ENCODE measurements at places on chromosomes 16 and 17.

GRCh38 chr17:81453712-81454111, 58.5 kb downstream of the BAHCC1 start:
- DNase-seq = peak; percentile 46

DNA sequence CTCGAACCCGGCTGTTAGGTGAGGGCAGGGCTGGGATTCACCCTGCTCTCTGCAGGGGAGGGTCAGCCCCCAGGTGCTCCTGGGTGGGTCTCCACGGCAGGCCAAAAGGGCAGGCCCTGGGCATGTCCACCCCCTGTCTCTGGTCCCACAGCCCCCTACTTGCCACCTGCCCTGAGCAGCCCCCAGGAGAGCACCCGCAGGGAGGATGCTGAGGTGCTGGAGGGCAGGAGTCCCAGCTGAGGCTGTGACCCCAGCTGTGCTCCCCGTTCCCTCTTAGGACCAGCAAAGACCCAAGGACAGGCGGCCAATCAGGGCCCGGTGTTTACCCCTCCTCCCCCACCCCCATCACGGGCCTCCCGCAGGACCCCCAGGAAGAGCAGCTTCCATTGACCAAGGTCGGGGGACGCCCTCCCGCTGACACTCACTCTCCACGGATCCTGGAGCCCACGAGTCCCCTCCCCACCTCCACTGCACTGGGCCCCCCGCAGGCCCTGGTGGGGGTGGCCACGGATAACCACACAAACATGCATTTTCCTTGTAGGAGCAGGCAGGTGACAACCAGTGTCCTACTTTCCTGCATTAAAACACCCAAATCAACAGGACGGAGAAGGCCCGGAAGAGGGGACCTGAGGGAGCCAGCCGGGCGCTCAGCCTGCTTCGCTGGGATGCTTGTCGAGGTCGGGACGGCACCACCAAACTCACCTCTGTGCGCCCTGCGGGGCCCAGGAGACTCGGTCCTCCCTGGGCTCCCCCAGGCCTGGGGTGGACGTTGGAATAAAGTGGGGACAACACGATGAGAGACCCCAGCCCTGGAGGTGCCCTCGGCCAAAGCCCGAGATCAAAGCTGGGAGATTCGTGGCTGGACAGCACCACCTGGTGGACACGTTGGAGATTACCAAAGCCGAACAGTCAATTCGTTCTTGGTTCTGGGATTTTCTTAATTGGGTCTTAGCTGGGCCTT, 22.5 kb upstream of the ENPP7 start:
- DNase-seq = peak; percentile 67

- DNase-seq = no peak
Measured at GRCh38 chr16:1906055-1906845, 12.0 kb downstream of the HS3ST6 start.

DNA sequence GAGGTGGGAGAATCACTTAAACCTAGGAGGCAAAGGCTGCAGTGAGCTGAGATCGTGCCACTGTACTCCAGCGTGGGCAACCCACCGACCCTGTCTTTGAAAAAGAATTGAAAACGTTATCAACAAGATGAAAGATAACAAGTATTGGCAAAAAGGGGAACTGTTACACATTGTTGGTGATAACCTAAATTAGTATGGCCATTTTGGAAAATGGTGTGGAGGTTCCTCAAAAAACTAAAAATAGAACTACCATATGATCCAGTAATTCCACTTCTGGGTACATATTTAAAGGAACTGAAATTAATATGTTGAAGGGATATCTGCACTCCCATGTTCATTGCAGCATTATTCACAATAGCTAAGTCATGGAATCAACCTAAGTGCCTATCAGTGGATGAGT, 61.0 kb downstream of the ABHD15 start:
- no peak for DNase-seq

DNA sequence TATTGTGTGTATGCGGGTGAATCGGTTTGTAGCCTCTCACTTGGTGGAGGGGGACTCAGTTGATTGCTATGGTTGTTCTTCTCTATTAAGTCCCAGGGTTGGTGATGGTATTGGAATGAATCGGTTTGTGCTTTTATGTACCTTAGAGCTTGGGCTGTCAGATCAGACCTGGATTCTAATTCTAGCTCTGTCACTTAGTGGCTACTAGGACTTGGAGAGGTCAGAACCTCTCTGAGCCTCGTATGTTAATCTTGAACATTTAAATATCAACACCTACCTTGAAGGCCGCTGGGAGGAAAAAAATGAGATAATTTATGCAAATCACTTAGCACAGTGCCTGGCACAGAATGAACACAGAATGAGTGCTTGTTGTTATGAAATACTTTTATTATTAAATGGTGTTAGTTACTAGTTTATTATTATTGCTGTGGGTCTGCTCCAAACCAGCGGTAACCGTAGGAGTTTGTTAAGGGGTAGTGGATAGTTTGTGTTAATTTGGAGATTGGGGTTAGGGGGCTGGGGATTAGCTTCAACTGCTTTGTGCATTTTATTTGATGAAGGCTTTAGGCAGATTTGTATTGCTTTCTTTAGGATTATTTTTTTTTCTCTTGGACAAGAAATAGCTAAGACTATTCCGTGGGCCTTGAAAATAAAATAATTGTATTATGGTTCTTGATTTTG, 3.5 kb downstream of the KDM6B start:
- no peak for DNase-seq

- no peak for DNase-seq
Measured at GRCh38 chr17:55720919-55721836, 1.5 kb downstream of the TMEM100 start.

DNA sequence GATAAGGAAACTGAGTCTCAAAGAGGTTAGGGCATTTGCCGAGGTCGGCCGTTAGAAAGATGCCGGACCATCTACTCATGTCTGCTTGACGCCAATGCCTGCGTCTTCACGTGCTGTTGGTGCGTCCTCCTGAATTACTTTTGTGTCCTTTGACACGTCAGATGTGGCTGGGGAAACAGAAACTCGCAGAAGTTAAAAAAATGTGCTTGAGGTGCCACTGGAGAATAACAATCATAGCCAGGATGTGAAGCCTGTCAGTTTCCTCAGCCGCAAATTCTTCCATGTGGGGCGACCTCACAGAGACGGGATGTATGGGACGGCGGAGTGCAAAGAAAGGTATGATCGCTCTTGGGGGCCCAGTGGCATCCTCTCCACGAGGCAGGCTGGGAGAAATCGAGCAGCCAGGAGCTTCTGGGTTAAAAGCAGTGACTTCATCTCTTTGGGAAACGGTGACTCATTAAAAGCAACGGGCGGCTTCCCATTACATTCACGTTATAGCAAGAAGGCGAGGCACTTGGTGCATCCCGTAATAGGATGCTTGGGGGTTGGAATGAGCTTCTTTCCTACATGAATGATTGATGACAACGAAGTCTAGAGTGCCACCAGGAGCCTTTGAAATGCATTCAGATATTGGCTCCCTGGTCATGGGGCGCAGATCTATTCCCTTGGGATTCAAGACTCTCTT, 67.8 kb downstream of the BMERB1 start:
- DNase-seq = no peak

GRCh38 chr16:27491894-27492587, 57.7 kb downstream of the GTF3C1 start:
- no peak for DNase-seq

DNA sequence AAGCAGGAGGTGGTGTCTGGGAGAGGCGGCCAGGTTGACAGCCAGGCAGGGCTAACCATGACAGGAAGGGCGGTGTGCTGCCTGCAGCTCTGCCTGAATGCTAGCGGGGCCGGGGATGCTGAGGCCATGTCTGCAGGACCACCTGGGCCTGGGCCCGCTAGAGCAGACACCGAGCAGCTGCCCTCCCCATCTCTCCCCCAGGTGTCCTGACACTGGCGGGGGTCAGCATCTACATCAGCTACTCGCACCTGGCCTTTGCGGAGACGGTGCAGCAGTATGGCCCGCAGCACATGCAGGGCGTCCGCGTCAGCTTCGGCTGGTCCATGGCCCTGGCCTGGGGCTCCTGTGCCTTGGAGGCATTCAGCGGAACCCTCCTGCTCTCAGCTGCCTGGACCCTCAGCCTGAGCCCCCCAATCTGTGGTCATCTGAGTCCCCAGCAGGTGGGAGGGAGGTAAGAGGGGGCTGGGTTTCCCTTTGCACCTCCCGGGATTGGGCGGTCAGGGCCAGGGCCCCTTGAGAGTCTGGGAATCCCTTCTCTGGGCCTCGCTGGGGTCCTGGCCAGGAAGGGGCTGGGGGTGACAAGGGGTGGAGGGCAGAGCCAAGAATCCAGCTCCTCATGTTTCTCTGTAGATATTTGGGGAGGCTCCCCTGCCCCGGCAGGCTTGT, 7.5 kb downstream of the TMEM235 start:
- no peak for DNase-seq

DNA sequence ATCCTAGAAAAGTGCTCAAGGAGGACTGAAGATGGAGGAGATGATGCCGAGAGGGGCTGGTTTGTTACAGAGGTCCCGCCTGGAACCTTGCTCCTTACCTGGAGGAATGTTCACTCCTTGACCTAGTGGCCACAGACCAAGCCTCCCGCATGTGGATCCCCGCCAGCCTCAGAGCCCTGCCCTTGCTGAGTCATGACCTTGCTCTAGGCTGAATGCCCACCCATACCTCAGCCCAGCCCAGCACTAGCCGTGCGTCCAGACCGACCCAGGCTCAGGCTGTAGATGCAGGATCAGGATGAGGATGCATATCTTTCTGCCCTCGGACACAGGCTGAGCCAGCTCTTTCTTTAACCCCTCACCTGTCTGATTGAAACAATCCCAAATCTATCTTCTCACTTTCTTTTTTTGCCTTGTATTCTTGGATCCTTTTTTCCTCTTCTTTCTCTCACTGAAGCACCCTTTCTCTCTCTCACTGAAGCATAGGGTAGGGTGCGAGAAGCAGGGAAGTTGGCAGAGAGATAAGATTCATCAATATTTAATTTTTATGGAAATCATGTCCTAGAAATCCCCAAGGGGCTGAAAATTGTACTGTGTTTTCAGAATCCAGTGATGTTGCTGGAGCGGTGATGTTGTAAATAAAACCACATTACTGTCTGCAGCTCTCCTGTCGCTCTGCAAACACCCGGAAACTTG, 34.9 kb downstream of the WSCD1 start:
- no peak for DNase-seq

DNA sequence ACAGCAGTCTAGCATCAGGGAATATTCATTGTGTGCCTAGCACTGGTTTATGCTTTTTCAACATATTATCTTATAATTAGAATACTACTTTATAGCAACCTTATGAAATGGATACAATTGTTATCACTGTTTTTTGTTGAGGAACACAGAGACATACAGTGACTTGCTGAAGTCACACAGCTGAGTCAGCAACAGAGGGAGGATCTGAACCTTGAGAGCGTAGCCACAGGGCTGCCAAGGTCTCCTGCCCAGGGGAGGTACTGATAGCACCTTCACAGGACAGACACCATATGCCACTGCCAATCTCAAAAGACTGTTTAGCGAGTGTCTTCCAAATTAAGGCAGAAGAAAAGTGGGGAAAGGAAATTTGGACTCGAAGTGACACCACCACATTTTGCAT, 63.0 kb downstream of the GTF3C1 start:
- DNase-seq = no peak

GRCh38 chr17:51258756-51259563, 889 bp downstream of the MBTD1 start:
- peak; percentile 35 for DNase-seq

- no peak for DNase-seq
Measured at GRCh38 chr17:62625870-62626200, 1.6 kb upstream of the MRC2 start.

DNA sequence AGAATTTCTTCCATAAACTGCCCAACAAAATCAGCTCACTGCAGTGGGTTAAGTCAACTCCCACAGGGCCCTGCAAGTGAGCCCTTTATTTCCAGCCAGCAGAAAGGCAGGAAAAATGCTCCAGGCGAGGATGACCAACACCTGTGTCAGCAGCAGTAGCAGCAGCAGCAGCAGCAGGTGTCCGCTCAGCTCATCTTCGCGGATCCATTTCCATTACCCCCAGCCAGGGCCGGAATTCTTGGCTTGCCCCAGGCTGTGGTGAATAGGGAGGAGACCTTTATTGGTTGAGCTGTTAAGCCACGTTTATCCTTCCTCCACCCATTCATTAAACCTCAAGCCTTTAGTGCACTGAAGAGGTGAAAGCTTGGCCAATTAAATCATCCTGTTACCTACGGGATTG, 46.2 kb downstream of the MARCHF10 start:
- no peak for DNase-seq

GRCh38 chr16:81866820-81867440, 87.8 kb downstream of the PLCG2 start:
- DNase-seq = no peak

DNA sequence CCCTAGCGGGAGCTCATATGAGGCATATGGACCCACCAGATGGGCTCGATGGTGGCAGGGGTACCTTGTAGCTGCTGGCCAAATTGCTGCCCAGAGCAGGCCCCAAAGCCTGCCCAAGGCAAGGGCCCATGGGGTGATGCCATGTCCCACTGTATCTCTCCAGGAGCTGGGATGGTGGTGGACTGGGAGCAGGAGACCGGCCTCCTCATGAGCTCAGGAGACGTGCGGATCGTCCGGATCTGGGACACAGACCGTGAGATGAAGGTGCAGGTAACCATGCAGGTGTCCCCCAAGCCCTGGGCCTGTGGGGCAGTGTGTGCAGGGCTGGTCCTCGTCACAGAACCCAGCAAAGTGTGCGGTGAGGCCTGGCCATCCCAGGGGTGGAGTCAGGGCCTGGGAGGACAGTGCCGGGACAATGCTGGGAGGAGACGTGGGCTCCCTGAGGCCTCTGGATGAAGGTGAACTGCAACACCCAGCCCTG, 34.1 kb upstream of the CHMP6 start:
- DNase-seq = no peak

DNA sequence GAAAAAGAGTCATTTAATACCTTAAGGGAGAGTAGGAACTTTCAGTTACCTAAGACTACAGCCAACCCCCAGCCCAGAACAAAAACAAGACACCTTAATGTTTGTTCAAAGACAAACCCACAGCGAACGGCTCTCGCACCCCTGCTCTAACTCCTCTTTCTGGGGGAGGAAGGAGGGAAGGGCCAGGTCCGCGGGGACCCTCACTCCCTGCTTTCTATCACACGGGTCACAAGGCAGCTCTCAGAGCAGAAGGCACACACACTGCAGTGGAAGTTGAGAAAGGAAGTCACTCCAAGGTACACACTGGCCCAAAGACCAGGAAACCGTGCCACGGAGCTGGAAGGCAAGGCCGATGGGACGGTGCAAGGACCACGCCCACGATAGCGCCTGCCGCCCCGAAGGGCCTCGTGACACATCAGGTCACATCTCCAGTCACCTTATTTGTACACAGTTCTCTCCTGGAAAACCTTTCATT, 10.0 kb downstream of the LITAFD start:
- no peak for DNase-seq

GRCh38 chr17:38875477-38876075, 5.7 kb downstream of the LASP1 start:
- no peak for DNase-seq
